NCI-H2171 (cell line): ENCODE measurements at places on chromosomes 6 and 20.

GRCh38 chr6:117444600-117444999 is 18.9 kb upstream of the ROS1 start:
- no peak for DNase-seq

DNA sequence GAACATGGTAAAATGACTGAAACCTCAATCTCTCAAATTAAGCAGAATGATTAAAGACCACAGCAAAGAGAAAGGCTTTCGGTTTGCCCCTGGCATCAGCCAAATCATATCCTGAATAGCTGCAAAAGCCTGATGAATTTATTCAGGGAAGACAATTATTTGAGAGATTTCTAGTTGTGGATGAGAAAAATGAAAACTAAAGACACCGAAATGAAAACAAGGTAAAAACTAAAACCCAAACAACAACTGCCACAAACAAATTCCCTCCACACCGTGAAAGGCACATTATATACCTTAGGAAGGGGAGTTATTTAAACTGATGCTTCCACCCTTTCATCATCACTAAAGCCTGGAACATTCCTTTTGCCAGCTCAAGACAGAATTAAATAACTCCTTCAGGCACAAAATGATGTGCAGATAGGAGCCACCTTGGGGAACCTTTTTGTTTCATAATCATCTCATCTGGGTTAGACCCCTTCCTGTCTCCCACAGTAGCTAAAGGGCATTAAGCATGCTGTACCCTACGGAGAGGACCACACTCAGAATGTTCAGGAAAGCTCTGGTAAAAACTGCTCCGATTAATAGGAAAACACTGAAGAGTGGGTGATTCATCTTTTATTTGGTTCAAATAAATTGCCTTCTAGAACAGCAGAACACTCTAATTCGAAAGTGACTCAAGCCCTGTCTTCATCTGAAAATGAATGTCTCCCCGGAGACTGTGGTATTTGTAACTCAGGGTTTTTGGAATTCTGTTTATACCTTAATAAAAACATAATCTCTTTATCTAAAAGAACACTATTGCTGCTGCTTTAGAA is 9.1 kb upstream of the ANKRD60 start:
- no peak for DNase-seq

DNA sequence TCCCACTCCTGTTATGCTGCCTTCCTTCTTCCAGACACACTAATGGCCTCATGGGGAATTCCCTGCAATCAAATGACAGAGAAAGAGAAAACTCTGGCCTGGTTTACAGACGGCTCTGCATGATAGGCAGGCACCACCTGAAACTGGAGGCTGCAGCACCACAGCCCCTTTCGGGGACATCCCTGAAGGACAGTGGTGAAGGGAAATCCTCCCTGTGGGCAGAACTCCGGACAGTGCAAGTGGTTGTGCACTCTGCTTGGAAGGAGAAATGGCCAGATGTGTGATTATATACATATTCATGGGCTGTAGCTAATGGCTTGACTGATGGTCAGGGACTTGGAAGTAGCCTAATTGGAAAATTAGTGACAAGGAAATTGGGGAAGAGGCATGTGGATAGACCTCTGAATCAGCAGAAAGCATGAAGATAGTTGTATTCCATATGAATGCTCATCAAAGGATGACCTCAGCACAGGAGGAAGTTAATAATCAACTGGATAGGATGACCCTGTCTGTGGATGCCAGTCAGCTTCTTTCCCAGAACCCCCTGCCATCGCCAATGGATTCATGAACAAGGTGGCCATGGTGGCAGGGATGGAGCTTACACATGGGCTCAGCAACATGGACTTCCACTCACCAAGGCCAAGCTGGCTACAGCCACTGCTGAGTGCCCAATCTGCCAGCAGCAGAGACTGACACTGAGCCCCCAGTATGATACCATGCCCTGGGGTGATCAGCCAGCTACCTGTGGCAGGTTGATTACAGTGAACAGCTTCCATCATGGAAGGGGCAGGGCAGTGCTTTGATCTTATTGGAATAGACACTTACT is 44.5 kb upstream of the VSX1 start:
- DNase-seq, result no peak

DNA sequence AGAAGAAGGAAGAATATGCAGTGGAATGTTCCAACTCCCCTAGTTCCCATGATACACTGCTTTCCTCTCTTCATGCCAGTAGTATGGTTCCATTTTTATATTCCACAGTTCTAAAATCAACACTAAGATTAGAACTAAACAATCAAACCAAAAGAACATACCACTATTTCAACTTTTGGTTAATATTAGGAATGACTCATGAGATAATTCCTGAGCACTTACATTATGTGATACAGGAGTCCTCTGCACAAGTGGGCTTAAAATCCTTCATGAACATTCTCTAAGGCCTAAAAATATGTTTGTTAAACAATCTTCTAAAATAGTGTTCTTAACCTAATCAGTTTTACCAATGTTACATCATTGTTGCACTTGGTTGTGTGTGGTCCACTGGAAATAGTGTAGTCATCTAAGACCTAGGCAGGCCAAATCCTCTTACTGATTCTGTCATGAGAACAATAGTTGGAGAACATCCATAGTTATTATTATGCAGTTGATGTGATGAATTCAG is 30.3 kb upstream of the RCAN2 start:
- no peak for DNase-seq

GRCh38 chr6:87716928-87717614 is 15.0 kb upstream of the AKIRIN2 start:
- DNase-seq, result no peak
